ENCODE measurements at places on chromosomes 3 and 15. TPM values are rescaled to one million over a fixed set of nuclear protein-coding genes. Genes with fewer than 3 reads are reported as not detected.
A peak's percentile ranks its signal among the peaks of the same experiment; 100 is the strongest.

- no peaks in the 10 kb centered on the region for H3K27me3 ChIP-seq
- H3K4me1 ChIP-seq = 0 out of 2 replicates have a peak, but pooled peaks cover 2% of the 10 kb centered on the region
- no peak for DNase-seq
These were observed 175.8 kb downstream of the VGLL4 start for GRCh38 chr3:11467875-11468274.

GRCh38 chr3:191269289-191270085 is 59.7 kb upstream of the CCDC50 start:
- H3K36me3 ChIP-seq = no peaks in the 10 kb centered on the region
- H3K4me3 ChIP-seq = no peak overlapping the region
- DNase-seq = peak; percentile 75
- H3K4me1 ChIP-seq = no peaks in the 10 kb centered on the region
- H3K27ac ChIP-seq = no peak overlapping the region

Gene IL17RD
- 0.72 TPM for total RNA-seq

DNA sequence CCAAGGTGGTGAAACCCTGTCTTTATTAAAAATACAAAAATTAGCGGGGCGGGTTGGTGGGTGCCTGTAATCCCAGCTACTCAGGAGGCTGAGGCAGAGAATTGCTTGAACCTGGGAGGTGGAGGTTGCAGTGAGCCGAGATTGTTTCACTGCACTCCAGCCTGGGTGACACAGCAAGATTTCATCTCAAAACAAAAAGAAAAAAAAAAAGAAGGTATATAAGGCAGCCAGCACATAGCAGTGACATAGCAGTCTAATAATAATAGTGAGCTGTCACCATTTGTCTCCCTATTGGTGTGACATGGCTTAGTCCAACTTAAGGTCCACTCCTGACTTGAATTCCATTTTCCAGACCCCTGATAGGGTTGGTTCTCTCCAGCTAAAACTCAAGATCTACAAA is 8.8 kb upstream of the LACTB start:
- no peaks in the 10 kb centered on the region for H3K27me3 ChIP-seq
- no peak overlapping the region for H3K4me3 ChIP-seq
- no peaks in the 10 kb centered on the region for H3K36me3 ChIP-seq
- peaks cover 12% of the 10 kb centered on the region for H3K4me1 ChIP-seq

- no peak overlapping the region for H3K27ac ChIP-seq
- H3K4me1 ChIP-seq = no peaks in the 10 kb centered on the region
- no peak overlapping the region for H3K4me3 ChIP-seq
- no peaks in the 10 kb centered on the region for H3K27me3 ChIP-seq
- peak; percentile 11 for DNase-seq
These were observed 12.1 kb downstream of the PCLAF start for GRCh38 chr15:64369078-64369607.

DNA sequence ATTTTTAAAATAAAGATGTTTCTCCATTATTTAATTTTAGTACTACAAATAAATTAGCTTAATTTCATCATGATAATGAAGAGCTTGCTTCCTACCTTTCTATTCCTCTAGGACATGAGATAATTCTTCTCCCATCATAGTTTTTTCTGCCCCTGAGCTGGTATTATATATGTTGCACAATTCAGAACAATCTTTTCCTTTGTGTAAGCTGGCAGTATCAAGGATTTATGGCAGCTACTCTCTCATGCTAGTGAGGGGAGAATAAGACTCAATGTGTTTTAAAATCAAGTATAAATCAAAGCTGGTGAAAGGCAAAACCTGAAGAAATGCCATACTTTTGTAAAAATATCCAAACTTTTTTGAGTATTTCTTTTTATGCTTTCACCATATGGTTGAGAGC is 1405.3 kb downstream of the SI start:
- DNase-seq = no peak
- no peaks in the 10 kb centered on the region for H3K27me3 ChIP-seq
- no peak overlapping the region for H3K27ac ChIP-seq
- H3K36me3 ChIP-seq = no peaks in the 10 kb centered on the region
- no peaks in the 10 kb centered on the region for H3K4me1 ChIP-seq

DNA sequence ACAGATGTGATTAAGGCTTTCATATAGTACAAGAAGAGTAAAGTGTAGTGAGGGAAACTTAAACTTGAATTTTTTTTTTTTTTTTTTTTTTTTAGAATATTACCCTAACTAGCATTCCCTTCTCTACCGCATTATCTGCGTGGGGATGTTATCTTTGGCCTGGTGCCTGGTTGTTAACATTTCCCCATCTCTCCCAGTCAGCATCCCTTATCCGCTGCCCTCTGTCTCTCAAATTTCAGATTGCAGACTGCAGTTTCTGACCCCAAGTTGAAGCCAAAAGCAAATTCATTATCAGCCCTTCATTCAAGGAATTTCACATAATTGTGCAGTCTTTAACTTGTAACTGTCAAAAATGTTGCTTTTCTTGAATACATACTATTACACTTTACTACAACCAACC is 353.0 kb downstream of the PLOD2 start:
- H3K4me3 ChIP-seq = no peak overlapping the region
- peak; percentile 6 for DNase-seq
- no peak overlapping the region for H3K27ac ChIP-seq
- H3K27me3 ChIP-seq = no peaks in the 10 kb centered on the region

GRCh38 chr15:57156210-57156884 is 220.0 kb upstream of the CGNL1 start:
- peaks cover 3% of the 10 kb centered on the region for H3K36me3 ChIP-seq
- no peak overlapping the region for H3K27ac ChIP-seq
- no peak overlapping the region for H3K4me3 ChIP-seq
- H3K4me1 ChIP-seq = peaks cover 22% of the 10 kb centered on the region

Gene POPDC2
- under 0.01 TPM for total RNA-seq

GRCh38 chr3:77259694-77260093 is 219.8 kb downstream of the ROBO2 start:
- no peak overlapping the region for H3K27ac ChIP-seq
- no peak overlapping the region for H3K4me3 ChIP-seq
- DNase-seq = no peak
- no peaks in the 10 kb centered on the region for H3K27me3 ChIP-seq
- no peaks in the 10 kb centered on the region for H3K36me3 ChIP-seq
- H3K4me1 ChIP-seq = no peaks in the 10 kb centered on the region

GRCh38 chr3:107855710-107856109 is 235.1 kb downstream of the CD47 start:
- DNase-seq = peak; percentile 13
- H3K27me3 ChIP-seq = peaks cover 5% of the 10 kb centered on the region
- H3K4me1 ChIP-seq = no peaks in the 10 kb centered on the region
- H3K4me3 ChIP-seq = no peak overlapping the region
- no peaks in the 10 kb centered on the region for H3K36me3 ChIP-seq

DNA sequence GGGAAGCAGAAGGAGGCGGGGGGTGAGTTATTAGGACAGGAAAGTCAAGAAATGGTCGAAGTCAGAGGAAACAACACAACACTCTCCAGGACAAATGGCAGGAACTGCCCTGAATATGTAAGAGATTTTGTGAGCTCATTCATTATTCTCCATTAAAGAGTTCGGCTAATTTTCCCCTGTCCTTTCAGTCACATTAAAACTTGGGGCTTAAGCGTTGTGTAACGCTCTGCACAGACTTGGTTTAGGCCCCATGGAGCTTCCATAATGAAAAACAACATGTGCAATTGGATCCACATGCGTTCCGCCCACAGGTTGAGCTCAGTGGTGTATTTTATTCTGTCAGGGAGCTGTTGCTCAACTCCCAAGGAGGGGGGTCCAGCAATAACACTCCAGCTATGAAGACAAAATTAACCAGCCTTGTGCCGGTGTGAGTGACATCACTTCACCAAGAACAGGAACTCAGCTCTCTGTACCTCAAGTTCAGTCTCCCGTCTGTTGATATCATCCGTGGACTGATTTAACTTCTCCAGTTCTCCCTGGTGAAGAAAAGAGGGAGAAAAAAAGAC is 2.3 kb downstream of the SH3BP5 start:
- H3K27me3 ChIP-seq = no peaks in the 10 kb centered on the region
- no peaks in the 10 kb centered on the region for H3K36me3 ChIP-seq
- no peak overlapping the region for H3K27ac ChIP-seq
- no peak overlapping the region for H3K4me3 ChIP-seq
- peaks cover 22% of the 10 kb centered on the region for H3K4me1 ChIP-seq

Gene FETUB
- total RNA-seq = not detected

DNA sequence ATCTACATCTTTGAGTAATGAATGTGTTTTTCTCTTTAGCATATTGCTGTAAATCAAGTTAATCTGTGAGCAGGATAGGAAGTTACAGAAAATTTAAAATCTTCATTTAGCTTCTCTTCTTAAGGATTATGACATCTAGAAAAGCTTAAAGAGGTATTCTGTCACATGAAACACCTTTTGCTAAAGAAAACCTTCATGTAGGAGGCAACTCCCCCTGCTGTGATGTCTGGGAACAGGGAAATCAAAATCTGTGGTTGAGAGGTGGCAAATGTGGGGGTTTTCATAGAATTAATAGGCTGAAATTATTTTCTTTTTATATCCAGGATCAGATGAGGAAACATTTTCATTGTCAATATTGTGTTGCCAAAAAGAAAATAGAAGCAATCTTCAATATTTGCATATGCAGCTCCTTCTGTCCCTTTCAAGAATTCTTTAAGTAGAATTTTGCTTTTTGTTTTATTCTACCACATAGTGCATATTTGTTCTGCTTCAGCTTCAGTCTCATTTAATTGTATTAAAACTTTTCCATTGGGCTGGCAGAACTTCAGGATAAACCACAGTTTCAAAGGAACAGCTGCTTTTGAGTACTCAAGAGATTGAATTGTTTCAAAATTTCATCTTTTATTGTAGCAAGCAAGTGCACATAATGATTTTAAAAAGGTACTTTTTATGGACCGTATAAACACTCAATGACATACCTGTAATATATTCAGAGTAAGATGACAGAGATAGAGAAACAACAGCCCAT is 128.4 kb downstream of the RAP2B start:
- no peak overlapping the region for H3K27ac ChIP-seq
- no peak for DNase-seq
- no peaks in the 10 kb centered on the region for H3K27me3 ChIP-seq
- 0 out of 2 replicates have a peak, but pooled peaks cover 2% of the 10 kb centered on the region for H3K4me1 ChIP-seq
- no peaks in the 10 kb centered on the region for H3K36me3 ChIP-seq
- no peak overlapping the region for H3K4me3 ChIP-seq

GRCh38 chr3:28036599-28037575 is 204.5 kb upstream of the CMC1 start:
- no peak for DNase-seq
- H3K27ac ChIP-seq = no peak overlapping the region

Gene TNNC1
- total RNA-seq = 1.3 TPM

Gene PDCD10
- total RNA-seq = 63.0 TPM

Gene SOX14
- total RNA-seq = not detected

DNA sequence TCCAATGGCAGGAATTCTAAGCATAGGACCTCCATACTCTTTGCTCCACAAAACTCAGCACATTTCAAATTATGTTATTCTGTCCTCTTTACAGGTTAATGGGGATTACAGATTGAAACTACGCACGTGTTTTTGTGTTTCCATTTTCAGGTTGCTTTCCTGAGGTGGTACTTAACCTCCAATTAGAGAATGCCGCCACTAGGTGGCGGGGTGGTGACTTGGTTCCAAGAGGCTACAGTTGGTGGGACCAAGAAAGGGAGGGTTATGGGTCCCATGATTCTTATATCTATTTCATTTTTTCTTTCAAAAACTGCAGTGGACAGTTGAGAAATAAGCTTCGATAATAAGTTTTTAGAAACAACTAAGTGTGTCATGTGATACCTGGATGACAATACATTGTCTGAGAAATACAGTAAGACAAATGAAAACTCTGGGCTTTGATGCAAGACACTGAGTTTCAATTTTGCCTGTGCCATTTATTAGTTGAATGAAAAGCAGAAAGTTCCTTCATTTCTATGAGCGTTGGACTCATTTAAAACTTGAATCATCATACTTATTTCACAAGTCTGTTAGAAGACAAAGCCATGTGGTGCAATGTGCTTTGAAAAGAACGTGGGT is 539.0 kb downstream of the FGF12 start:
- H3K27me3 ChIP-seq = no peaks in the 10 kb centered on the region
- no peak overlapping the region for H3K27ac ChIP-seq
- H3K36me3 ChIP-seq = no peaks in the 10 kb centered on the region
- DNase-seq = peak; percentile 4

DNA sequence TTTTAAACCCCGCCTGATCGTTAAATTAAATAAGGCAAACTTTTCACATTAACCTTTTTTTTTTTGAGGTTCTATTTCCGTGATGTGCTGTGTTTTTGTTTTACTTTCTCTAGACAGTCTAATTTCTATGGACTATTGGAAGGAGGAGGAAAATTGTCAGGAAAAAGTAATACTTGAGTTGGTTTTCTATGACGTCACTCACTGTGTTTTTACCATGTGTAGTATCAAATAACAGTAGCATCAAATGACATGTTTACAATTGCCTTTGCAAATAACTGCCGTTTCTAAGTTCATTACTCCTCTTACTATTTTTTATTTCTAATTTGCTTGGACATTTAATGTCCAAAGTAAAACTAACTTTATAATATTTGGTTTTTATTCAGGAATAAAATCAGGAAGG is 32.3 kb downstream of the MYO1E start:
- H3K27ac ChIP-seq = no peak overlapping the region
- no peak overlapping the region for H3K4me3 ChIP-seq
- no peaks in the 10 kb centered on the region for H3K36me3 ChIP-seq
- no peaks in the 10 kb centered on the region for H3K4me1 ChIP-seq
- peak; percentile 37 for DNase-seq

- H3K27ac ChIP-seq = no peak overlapping the region
These were observed 88.7 kb downstream of the CACNA2D3 start for GRCh38 chr3:54211097-54211496.

GRCh38 chr3:183988216-183988790 is 29.4 kb downstream of the ABCC5 start:
- DNase-seq = peak; percentile 90
- H3K4me3 ChIP-seq = no peak overlapping the region
- peaks cover 16% of the 10 kb centered on the region for H3K36me3 ChIP-seq
- no peaks in the 10 kb centered on the region for H3K27me3 ChIP-seq
- H3K27ac ChIP-seq = peak overlapping the region; percentile 94

Gene RAB6B
- 0.28 TPM for total RNA-seq

GRCh38 chr15:90478846-90479481 is 50.8 kb upstream of the CRTC3 start:
- H3K4me1 ChIP-seq = no peaks in the 10 kb centered on the region
- H3K27ac ChIP-seq = no peak overlapping the region
- H3K4me3 ChIP-seq = no peak overlapping the region
- no peaks in the 10 kb centered on the region for H3K27me3 ChIP-seq
- DNase-seq = no peak

DNA sequence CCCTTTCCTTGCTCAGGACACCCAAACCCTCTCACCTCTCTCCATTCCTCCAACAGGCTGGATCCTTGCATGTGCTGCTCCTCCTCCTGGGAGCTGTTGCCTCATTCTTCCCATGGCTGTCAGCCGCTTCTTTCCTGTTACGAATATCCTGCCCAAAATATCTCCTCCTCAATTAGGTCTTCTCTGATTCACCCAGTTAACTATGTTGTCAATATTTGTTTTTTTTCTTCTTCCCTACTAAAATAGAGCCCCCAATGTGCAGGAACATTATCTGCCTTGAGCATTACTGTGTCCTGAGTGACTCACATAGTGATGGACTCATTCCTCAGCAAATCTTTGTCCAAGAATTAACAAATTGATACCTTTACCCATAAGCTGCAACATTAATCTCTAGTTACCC is 357.2 kb downstream of the CLSTN2 start:
- no peak overlapping the region for H3K4me3 ChIP-seq
- H3K4me1 ChIP-seq = no peaks in the 10 kb centered on the region
- H3K27me3 ChIP-seq = no peaks in the 10 kb centered on the region
- DNase-seq = no peak
- no peak overlapping the region for H3K27ac ChIP-seq

GRCh38 chr15:93865586-93865985 is 365.8 kb upstream of the MCTP2 start:
- no peak overlapping the region for H3K27ac ChIP-seq
- H3K27me3 ChIP-seq = no peaks in the 10 kb centered on the region
- H3K4me1 ChIP-seq = no peaks in the 10 kb centered on the region
- no peak for DNase-seq
- H3K36me3 ChIP-seq = no peaks in the 10 kb centered on the region

Measured in IMR-90 (cell line).